ENCODE measurements at places on chromosomes 11 and 22. TPM values are rescaled to one million over a fixed set of nuclear protein-coding genes. Genes with fewer than 3 reads are reported as not detected.

The TYMP gene
- polyA plus RNA-seq = 3.0 TPM

The FGF19 gene
- polyA plus RNA-seq = 0.50 TPM

The ASPHD2 gene
- polyA plus RNA-seq = 4.2 TPM

The SLC22A8 gene
- polyA plus RNA-seq = 53.9 TPM

The SGSM1 gene
- polyA plus RNA-seq = 1.9 TPM

The OR51B4 gene
- polyA plus RNA-seq = 0.11 TPM

The PAX6 gene
- polyA plus RNA-seq = not detected

The PARVA gene
- 100 TPM for polyA plus RNA-seq

The TNNT3 gene
- polyA plus RNA-seq = 9.7 TPM

The DCHS1 gene
- 29.1 TPM for polyA plus RNA-seq

The TIMP3 gene
- 120 TPM for polyA plus RNA-seq

The SPECC1L gene
- polyA plus RNA-seq = 53.2 TPM

The CCDC87 gene
- polyA plus RNA-seq = 0.35 TPM

The EP300 gene
- 67.3 TPM for polyA plus RNA-seq

The TFIP11 gene
- 48.8 TPM for polyA plus RNA-seq

The WBP2NL gene
- 3.3 TPM for polyA plus RNA-seq

The OR8D4 gene
- polyA plus RNA-seq = not detected

The BEST1 gene
- polyA plus RNA-seq = 3.5 TPM

The HEPN1 gene
- polyA plus RNA-seq = 1.1 TPM

The GSTT2 gene
- polyA plus RNA-seq = 1.8 TPM

The CELSR1 gene
- 26.7 TPM for polyA plus RNA-seq

The PUS3 gene
- polyA plus RNA-seq = 15.3 TPM

The CHRNA10 gene
- 1.3 TPM for polyA plus RNA-seq

The CTSF gene
- 103 TPM for polyA plus RNA-seq

The BDNF gene
- polyA plus RNA-seq = 1.4 TPM

The SYT13 gene
- polyA plus RNA-seq = 11.5 TPM

The ZNF215 gene
- polyA plus RNA-seq = 3.0 TPM

The NOL12 gene
- 23.0 TPM for polyA plus RNA-seq

The ARRB1 gene
- 23.8 TPM for polyA plus RNA-seq

The HPX gene
- polyA plus RNA-seq = 4.8 TPM

The SMCO4 gene
- polyA plus RNA-seq = 18.5 TPM

The TREH gene
- polyA plus RNA-seq = 0.43 TPM

The PLEKHB1 gene
- 12.2 TPM for polyA plus RNA-seq

The C11orf71 gene
- polyA plus RNA-seq = 15.2 TPM

The PHRF1 gene
- 27.0 TPM for polyA plus RNA-seq

The RAPSN gene
- polyA plus RNA-seq = 0.11 TPM

The MRGPRF gene
- polyA plus RNA-seq = 17.2 TPM

The WNT11 gene
- polyA plus RNA-seq = 20.4 TPM

The BTBD18 gene
- 0.25 TPM for polyA plus RNA-seq

The FAM180B gene
- polyA plus RNA-seq = 0.40 TPM

The LRRC4C gene
- 17.1 TPM for polyA plus RNA-seq

The MRGPRX3 gene
- polyA plus RNA-seq = not detected

The TMPRSS13 gene
- polyA plus RNA-seq = 0.53 TPM

The DSCAML1 gene
- 3.0 TPM for polyA plus RNA-seq

The ISX gene
- 0.23 TPM for polyA plus RNA-seq

The GAB2 gene
- 18.8 TPM for polyA plus RNA-seq

The MTMR2 gene
- 62.3 TPM for polyA plus RNA-seq

The RFPL2 gene
- polyA plus RNA-seq = 0.35 TPM

The CCDC81 gene
- 1.1 TPM for polyA plus RNA-seq

The OR8G1 gene
- not detected for polyA plus RNA-seq

The CHRDL2 gene
- polyA plus RNA-seq = 0.45 TPM
